ENCODE measurements at places on chromosomes 16 and 17. TPM values are rescaled to one million over a fixed set of nuclear protein-coding genes. Genes with fewer than 3 reads are reported as not detected.

Gene ATP2C2
- total RNA-seq, result 62.8 TPM

GRCh38 chr16:72979974-72980373 lies 68.0 kb downstream of the ZFHX3 start:
- no peak for DNase-seq

Gene SHBG
- 0.89 TPM for total RNA-seq

GRCh38 chr17:67076290-67076689 lies 31.9 kb downstream of the CACNG1 start:
- no peak for DNase-seq

DNA sequence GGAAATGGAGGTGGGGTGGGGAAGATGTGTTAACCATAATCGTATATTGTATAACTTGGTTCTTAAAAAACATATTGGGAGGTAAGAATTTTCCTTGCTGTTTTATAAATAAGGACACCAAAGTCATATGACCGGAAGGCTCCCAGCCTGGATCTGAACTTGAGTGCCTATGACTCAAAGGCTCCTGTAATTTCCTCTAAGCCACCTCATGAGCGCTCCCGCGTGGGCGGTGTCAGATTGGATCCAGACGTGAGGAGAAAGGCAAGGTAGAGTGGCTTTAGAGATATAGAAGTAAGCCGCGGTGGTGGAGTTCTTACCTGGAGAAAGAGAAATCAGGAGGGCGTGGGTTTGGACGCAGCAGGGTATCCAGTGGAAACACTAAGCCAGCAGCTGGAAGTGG lies 196.2 kb upstream of the NLRP1 start:
- DNase-seq, result no peak

Gene MAPT
- total RNA-seq, result 11.0 TPM

Gene EVPLL
- total RNA-seq, result 0.14 TPM

Gene PIEZO1
- 108 TPM for total RNA-seq

Gene GGT6
- total RNA-seq, result 21.3 TPM

GRCh38 chr16:67967958-67968399 lies 458 bp downstream of the SLC12A4 start:
- DNase-seq, result no peak

Gene PROCA1
- total RNA-seq, result 4.5 TPM

Gene MC1R
- total RNA-seq, result 8.1 TPM

DNA sequence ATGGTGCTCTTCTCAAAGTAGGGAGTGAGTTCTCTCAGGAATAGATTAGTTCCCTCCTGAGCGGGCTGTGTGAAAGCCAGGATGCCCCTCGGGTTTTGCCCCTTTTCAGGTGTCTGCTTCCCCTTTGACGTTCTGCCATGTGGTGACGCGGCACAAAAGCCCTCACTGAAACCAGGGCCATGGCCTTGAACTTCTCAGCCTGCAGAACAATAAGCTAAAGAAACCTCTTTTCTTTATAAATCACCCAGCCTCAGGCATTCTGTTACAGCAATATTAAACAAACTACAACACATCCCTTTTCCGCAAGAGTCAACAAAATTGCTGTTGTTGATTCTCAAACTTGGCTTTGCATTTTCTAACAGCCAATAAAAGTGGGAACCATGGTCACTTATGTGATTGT lies 15.5 kb upstream of the CACNG5 start:
- no peak for DNase-seq

Gene MPRIP
- total RNA-seq, result 263 TPM

Gene PYDC1
- total RNA-seq, result not detected

- peak; percentile 82 for DNase-seq
Observed at GRCh38 chr16:75053791-75054555, 55.1 kb downstream of the ZNRF1 start.

Gene CACNG5
- total RNA-seq, result not detected

DNA sequence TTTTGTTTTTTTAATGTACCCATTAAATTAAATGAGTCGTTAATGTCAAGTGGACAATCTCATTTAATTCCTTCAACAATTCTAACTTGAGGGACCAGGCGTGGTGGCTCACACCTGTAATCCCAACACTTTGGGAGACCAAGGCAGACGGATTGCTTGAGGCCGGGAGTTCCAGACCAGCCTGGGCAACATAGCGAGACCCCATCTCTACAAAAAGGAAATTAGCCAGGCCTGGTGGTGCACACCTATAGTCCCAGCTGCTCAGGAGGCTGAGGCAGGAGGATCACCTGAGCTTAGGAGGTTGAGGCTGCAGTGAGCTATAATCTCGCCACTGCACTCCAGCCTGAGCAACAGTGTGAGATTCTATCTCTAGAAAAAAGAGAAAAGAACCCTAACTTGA lies 20.7 kb upstream of the GSG1L start:
- no peak for DNase-seq

Gene KCNH6
- not detected for total RNA-seq

GRCh38 chr17:7732981-7733539 lies 15.5 kb downstream of the DNAH2 start:
- no peak for DNase-seq

Gene PFN1
- total RNA-seq, result 484 TPM
